ENCODE measurements at places on chromosomes 7 and 10.

GRCh38 chr10:70101668-70102067 is 31.0 kb downstream of the AIFM2 start:
- DNase-seq: no peak

- DNase-seq: no peak
These were observed 80.4 kb upstream of the CALN1 start for GRCh38 chr7:72492461-72493065.

- DNase-seq: no peak
These were observed 123.6 kb downstream of the EXOC4 start for GRCh38 chr7:133376514-133376913.

DNA sequence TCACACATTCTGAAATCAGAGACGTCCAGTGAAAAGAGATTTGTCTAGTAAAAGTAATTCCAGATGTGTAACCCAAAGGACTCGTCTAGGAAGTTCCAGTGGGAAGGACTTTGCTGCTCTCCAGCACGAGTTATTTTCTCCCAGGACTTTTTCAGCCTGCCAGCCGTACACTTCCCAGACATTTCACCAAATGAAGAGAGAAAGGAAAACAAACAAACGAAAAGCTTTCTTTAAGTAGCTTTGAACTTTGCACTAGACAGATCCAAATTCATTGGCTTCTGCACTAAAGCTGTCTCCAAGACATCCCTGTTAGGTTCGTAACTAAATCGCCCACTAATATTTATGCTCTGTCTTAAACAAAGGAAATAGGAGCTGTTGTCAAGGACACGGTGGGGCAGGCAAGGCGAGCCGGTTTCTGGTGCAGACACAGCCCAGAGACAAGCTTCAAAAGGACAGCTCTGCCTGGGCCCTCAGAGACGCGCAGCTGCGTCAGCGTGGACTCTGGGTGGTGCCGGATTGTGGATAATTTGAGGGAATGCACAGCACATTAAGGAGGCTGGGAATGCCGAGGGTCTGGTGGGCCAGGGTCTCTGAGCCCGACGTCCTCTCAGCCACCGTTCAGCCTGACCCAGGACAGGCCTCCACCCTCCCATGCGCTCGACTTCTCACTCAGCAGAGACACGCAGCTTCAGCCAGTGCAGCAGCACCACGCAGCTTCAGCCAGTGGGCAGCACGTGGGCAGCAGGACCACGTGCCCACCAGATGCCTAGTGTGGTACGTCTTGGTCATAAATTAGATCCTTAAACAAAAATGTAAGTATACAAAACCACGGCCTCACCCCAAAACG is 64.1 kb upstream of the INSIG1 start:
- no peak for DNase-seq

GRCh38 chr7:122691569-122692235 is 7.2 kb downstream of the RNF133 start:
- no peak for DNase-seq

DNA sequence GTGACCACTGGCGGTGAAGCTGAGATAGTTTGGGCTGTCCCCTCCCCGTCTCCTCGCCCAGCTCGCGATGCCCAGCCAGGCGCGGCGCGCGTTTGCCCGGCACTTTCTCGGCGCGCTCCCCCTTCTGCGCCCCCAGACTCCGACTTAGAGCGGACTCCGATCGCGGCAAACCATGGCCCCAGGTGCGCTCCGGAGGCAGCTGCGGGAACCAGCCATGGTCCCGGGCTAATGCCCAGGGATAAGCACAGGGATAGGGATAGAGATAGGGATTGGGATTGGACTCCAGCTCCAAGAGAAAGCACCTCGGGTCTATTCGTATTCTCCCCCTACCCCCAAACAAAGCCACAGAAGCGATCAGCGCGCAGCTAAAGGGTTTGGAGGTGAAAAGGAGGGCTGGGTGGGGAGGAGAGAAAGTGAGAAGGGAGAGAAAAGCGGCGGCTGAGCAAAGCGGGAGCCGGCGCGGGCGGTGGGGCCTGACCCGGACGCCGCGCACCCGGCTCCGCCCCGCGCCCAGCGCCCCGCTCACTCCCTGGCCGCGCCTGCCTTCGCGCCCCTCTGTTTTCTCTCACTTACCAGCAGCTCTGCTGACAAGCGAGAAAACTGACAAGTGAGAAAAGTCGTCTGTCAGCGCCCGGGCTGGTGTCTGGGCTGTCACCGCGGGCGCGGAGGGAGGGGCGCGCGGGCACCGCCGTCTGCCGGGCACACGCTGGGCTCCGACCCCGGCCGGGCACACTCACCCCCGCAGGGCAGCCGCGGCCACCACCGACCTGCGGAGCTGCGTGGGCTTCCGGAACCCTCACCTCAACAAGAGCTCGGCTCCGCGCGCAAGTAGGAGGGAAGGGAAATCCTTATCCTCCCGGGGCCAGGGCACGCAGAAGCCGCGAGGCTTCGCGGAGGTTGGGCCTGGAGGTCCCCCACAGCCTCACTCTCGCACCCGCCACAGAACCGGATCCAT is at the start of gene PDE1C:
TSS of gene PDE1C (minus strand) at position 2 of the 955 bp plus-strand sequence.
- DNase-seq: no peak

GRCh38 chr10:128500642-128501041 is 374.4 kb upstream of the MKI67 start:
- DNase-seq: no peak

DNA sequence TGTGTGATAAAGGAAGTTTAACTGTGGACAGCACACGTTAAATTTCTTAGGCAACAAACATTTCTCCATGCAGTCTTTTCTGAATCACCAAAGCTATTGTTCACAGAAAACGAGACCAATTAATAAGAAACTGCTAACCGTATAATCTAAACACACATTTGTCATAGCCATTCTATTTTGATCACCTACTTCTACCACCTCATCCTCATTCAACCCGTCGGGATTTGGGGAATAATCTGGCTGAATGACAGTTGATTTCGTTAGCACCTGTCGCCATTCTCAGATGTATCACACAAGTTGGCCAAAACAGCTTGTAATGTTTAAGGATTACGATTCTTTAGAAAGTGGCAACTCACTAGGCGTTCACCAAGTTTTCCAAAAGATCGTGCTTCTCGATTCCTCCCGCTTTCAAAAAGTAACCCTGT is 1.2 kb downstream of the EZH2 start:
- DNase-seq: no peak

- DNase-seq: no peak
These were observed 99.3 kb downstream of the DNAJB6 start for GRCh38 chr7:157436076-157436475.

DNA sequence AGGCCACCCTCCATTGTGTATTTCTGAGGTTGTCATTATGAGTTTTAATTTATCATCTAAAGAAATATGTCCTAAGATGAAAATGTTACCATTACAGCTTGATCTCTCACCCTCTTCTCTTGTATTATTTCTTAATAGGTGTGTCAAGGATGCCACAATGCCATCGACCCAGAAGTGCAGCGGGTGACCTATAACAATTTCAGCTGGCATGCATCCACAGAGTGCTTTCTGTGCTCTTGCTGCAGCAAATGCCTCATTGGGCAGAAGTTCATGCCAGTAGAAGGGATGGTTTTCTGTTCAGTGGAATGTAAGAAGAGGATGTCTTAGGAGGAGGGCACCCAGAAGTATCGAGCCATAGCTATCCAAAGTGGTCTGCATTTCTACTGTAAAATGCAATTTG is 46.8 kb downstream of the TES start:
- DNase-seq: no peak

GRCh38 chr7:106524690-106525059 is 136.3 kb downstream of the CCDC71L start:
- DNase-seq: no peak

- DNase-seq: peak; percentile 45
These were observed 24.9 kb upstream of the PITRM1 start for GRCh38 chr10:3197348-3198003.

DNA sequence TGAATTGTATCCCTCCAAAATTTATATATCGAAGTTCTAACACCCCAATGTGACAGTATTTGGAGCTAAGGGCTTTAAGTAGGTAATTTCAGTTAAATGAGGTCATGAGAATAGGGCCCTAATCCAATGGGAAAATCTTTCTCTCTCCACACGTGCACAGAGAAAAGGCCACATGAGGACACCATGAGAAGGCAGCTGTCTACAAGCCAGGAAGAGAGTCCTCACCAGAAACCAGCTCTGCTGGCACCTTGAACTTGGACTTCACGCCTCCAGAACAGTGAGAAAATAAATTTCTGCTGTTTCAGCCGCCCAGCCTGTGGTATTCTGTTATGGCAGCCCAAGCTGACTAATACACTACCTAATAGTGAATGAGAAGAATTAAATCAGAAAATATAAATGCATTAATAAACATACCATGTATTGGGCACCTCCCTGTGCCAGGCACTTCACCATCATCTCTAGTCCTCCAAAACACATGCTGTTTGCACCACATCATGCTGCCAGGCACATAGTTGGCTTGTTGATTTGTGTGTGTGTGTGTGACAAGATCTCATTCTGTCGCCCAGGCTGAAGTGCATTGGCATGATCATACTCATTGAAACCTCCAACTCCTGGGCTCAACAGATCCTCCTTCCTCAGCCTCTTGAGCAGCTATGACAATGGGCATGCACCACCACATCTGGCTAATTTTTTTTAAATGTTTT is 9.1 kb upstream of the TOMM7 start:
- no peak for DNase-seq

GRCh38 chr10:117075064-117075463 is 63.0 kb downstream of the VAX1 start:
- DNase-seq: no peak

DNA sequence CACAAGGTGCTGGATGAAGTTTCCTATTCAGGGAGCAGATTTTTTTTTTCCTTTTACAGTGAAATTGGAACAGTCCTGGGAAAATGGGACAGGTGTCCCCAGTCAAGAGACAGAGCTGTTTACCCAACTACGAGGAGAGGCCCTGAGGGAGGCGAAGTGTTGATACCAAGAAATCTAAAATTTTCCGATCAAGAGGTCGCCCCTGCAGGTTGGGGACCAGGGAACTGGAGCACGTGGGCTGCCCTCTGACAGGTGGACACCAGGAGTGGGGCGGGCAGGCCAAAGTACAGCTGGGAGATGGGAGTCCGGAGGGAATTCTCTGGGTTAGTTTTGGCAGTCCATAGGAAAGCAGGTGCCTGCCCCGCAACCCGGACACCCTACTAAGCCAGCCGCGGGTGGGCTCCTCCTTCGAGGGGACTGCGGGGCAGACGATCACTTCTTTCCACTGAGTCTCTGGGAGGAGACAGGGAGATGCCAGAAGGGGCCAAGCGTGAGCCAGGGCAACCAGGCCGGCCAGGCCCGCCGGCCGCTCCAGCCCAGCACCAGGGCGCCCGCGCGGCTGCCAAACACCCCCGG is 965 bp upstream of the CAMK1D start:
- no peak for DNase-seq

GRCh38 chr10:107701943-107702342 is 537.4 kb upstream of the SORCS1 start:
- DNase-seq: no peak
